OCI-M1 (cell line): ENCODE measurements at places on chromosomes 1 and 21.

DNA sequence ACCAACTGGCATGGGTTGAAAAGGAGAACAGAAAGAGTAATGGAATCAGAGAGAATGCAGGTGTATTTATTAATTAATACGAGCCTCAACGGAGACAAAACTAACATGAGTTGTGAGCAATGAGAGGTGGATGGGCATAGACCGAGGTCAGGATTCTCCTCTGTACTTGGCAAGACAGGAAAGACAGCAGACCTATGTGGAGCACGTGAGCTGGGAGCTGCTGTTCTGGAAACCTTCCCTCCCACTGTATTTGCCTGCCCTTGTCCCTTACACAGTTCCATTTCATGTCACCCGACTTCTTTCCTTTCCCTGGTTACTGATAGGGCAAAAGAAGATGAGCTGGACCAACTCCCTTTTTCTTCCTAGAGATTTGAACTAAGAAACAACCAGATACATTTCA lies 110.9 kb downstream of the MRPS6 start:
- no peak for DNase-seq

- DNase-seq: peak; percentile 17
Observed at GRCh38 chr1:60866917-60867531, 215.3 kb upstream of the NFIA start.

- no peak for DNase-seq
Observed at GRCh38 chr1:31572323-31573104, 3.8 kb upstream of the TINAGL1 start.

- no peak for DNase-seq
Observed at GRCh38 chr1:223334156-223334555, 29.8 kb downstream of the SUSD4 start.

GRCh38 chr1:160192234-160192633 lies 1.9 kb downstream of the CASQ1 start:
- no peak for DNase-seq

DNA sequence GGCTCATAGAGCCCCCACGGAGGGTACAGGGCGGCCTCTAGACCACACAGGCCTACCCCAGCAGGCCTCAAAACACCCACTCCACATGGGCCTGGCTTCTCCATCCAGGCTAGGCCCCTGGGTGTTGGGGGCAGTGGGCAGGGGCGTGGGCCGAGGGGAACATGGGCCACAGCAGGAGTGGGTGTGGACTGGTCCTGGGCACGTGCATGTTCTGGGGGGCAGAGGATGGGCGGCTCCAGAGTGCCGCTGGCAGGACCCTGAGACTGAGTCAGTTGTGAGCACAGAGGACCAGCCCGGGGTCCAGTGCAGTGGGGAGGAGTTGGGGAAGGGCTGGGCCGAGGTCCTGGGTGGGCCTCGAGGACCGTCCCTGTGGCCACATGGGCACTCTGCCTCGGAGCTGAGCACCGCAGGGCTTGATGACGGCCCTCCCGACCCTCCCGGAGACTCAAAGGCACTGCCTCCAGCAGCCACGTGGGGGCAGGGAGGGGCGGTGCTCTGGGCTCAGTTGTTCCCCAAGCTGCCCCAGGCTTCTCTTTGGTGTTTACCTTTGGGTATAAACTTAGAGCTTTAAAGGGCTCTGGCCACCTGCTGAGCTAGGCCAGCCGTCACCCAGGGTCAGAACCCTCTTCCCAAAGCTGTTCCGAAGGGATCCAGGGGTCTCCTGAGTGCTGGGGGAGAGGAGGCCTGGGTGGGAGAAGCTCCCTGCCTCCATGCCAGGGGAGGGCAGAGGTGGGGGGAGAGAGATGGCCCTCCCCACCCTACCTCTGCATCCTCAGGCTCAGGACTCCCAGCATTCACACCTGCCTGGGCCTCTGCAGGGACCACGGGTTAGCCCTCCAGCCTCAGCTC lies 79.9 kb downstream of the MORN1 start:
- peak; percentile 72 for DNase-seq

DNA sequence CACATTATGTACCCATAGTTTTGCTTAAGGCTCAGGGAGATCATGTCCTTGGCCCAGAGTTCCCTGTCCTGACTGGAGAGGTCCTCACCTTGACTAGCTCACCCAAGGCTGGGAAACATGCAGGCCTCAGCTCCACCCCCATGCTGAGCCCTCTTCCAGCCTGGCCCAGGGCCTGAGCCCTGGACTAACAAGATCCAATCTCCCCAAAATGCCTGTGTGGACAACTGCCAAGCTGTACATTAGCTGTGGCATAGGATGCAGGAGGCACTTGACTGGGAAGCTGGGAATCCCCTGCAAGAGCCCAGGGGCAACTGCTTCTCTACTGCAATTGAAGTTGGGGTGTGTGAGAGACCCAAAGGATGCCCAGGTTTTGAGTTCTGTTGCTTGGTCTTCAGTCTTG lies 2.1 kb downstream of the LINGO4 start:
- no peak for DNase-seq

- DNase-seq: no peak
Observed at GRCh38 chr1:1623181-1623630, 7.9 kb downstream of the MIB2 start.

DNA sequence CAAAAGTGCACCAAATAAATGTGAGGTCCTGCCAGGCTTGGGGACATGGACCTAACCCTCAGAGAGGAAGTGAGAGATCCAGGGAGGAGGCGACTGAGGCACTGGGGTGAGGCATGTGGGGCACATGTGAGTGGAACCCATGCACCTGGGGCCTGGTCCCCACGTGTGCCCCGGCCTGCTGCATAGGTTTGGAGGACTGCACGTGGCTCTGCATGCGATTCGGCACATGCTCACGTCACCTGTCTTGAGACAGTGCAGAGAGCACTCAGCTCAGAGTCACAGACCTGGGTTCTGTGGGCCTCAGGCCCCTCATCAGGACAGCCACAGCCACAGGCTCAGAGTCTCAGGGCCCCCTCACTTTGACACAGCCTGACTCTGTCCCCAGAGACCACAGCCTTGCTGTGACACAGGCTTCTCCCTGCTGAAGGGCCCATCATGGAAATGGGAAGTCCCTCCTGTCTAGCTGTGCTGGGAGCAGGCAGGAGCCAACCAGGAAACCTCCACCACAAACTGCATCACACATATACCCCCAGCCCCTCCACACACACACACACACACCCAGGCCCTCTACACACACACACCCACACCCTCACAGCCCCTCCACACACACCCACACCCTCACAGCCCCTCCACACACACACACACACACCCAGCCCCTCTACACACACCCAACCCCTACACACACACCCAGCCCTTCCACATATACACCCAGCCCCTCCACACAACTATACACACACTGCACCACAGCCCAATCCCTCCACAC lies 48.2 kb downstream of the SLC9A1 start:
- no peak for DNase-seq

- DNase-seq: peak; percentile 84
Observed at GRCh38 chr21:34890724-34891612, 158.1 kb downstream of the RUNX1 start.

DNA sequence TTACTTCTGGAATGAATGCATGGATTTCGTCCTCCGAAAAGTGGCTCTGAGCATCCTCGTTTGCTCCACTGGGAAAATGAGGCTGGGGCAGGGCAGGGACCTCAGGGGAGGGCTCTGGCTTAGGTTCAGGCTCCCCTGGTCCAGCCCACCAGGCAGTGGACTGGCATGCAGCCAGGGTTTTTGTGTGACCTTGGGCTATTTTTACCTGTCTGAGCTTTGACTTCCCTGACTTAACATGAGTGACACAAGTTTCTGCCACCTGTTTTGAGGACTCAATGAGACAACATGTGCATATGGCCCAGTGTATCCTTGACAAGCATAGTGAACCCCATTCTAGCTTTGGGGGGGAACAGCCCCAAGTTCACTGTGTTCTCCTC lies 32.6 kb upstream of the EDN2 start:
- no peak for DNase-seq

- DNase-seq: no peak
Observed at GRCh38 chr1:197100677-197101076, 33.6 kb upstream of the F13B start.

DNA sequence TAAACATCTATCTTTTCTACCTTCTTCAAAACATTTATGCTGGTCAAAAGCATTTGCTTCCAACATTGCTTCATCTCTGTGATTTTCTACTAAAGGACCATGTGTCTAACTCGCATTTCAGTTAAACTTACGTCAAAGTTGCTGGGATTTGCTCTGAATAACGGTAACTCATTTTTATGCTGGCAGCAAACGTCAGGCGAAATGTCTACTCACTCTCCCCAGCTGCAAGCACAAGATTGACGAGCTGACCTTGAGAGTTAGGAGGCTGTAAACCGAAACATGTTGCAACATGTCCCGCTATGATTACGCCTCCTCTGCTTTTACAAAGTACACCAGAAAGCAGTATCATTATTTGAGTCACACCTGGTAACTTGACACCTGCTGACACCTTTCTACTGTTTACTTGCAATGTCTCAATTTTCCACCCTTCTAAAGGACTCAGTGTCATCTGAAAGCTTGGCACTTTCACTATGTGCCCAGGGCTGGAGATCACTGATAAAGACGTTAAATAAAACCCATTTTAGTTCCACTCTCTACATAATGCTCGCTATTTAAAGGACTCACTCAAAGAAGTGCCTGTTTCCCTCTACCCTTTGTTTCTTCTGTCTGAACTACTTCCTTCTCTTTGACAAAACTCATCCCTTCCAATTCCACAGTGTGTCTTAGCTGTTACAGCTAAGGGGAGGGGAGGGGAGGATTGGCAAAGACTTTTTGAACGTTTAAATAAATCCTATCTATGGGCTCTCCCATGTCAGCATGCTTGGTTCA lies 111.9 kb downstream of the PTPN14 start:
- DNase-seq: peak; percentile 77

DNA sequence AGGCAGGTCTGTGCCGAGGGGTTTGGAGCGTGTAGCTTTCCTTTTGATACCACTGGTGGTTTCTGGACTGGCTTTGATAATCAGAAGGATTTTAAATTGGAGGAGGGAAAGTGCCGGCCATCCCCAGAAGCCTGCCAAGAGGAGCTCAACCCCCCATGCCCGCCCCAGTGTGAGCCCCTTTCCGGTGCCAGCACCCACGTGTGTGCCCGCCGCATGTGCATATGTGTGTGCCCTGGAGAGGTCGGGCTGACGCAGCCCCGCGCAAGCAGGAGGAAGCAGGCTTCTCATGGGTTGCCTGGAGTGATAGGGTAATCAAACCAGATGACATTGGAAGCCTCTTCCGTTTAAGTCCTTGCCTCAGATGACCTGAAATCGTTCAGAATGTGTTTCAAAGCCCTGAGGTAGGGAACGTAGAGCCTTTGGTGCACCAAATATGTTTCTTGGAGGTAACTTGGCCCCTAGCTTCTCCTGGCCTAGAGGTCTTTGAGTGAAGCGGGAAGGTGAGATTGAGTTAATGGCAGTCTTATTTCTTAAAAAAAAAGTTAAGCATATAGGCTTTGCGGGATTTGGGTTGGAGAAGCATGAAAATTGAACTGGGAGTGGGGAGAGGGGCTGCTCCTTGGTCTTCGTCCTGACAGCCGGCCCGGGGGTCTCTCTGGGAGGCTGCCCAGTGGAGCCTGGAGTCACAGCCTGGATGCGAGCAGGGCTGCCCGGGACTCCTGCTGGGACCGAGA lies 34.1 kb upstream of the ARHGEF16 start:
- no peak for DNase-seq

DNA sequence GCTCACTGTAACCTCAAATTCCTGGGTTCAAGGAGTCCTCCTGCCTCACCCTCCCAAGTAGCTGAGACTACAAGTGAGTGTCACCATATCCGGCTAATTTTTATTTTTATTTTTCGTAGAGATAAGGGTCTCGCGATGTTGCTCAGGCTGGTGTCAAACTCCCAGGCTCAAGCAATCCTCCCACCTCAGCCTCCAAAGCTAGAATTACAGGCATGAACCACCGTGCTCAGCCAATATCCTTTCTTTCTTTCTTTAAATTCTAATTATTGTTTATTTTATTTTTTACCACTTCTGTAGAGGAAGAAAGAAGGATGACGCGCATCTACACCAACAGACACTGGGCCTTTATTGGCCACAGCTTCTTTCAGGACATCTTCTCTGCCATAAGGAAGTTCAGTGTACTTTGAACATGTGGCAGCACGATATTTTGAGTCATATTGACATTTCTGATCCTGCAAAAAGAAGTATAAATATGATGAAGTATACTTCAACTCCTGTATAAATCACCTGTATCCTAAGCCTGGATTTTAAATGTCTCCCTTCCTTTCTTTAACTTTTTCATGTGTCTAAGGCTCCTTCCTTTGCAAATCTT lies 15.8 kb downstream of the CTSS start:
- no peak for DNase-seq

DNA sequence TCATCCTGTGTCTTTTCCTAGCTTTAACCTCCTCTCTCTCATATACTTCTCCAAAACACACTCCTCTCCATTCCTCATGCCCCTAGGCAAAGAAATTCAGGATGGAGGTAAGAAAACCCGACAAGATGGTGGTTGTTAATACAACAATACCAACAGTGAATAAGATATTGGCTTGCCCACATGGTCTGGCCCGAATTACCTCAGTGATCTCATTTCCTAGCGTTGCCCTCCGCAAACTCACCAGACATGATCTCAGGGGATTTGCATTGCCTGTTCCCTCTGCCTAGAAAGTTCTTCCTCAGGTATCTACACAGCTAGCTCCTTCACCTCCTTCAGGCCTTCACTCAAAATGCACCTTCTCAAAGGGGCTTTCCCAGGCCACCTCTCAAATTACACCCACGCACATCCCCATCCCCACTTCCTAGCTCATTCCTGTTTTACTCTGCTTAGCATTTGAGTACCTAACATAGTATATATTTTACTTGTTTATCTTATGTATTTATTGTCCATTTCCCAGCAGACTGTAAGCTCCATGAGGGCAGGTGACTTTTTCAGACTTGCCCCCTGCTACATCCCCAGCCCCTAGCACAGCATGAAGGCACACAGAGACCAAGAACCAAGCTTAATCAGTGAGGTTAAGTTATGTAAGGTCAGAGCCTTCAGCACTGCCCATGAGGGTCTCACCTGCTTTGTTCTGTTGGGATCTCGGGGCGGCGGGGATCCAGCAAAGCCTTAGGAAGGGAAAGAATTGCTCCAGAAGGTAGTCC lies 10.2 kb upstream of the UBR4 start:
- no peak for DNase-seq

GRCh38 chr1:30366911-30367310 lies 356.5 kb downstream of the MATN1 start:
- no peak for DNase-seq

- no peak for DNase-seq
Observed at GRCh38 chr1:41648844-41649243, 164.4 kb upstream of the EDN2 start.
